ENCODE measurements at places on chromosomes 11 and 22.

GRCh38 chr11:123429913-123430720 is at the start of gene GRAMD1B:
GRAMD1B (plus strand) TSS chr11:123430269; CDS start chr11:123430793, 524 bp downstream.
- DNase-seq = no peak

GRCh38 chr22:47115921-47116320 is 353.5 kb downstream of the TBC1D22A start:
- no peak for DNase-seq

- DNase-seq = no peak
Measured at GRCh38 chr11:64633555-64634159, 42.6 kb downstream of the SLC22A12 start.

GRCh38 chr11:7905961-7906429 is 25.1 kb downstream of the OR10A6 start:
- DNase-seq = no peak

DNA sequence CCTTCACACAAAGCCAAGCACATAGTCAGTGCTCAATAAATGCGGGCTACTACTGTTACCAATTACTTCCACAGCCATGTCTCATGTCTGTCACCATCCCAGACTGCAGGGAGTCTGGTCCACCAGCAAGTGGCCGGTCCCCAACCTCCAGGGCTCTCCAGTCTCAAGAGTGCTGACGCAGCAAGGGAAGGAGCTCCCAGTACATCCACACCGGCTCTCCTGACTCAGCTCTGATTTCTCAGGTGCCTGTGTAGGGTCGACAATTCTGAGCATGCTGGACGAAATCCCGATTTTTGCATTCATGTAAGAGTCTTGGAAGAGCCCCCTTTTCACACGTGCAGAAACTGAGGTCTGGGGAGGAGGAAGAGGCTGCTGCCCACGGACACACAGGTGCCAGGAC is 10.3 kb upstream of the NEFH start:
- DNase-seq = no peak

- no peak for DNase-seq
Measured at GRCh38 chr11:110356762-110357671, 60.6 kb upstream of the RDX start.

DNA sequence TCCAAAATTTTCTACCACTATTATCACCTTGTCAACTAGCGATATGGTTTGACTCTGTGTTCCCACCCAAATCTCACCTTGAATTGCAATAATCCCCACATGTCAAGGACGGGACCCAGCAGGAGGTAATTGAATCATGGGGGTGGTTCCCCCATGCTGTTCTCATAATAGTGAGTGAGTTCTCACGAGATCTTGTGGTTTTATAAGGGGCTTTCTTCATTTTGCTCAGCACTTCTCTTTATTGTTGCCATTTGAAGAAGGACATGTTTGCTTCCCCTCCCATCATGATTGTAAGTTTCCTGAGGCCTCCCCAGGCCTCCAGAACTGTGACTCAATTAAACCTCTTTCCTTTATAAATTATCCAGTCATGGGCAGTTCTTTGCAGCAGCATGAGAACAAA is 73.5 kb upstream of the ZC3H12C start:
- no peak for DNase-seq

- no peak for DNase-seq
Measured at GRCh38 chr11:68480193-68480592, 19.6 kb downstream of the PPP6R3 start.

DNA sequence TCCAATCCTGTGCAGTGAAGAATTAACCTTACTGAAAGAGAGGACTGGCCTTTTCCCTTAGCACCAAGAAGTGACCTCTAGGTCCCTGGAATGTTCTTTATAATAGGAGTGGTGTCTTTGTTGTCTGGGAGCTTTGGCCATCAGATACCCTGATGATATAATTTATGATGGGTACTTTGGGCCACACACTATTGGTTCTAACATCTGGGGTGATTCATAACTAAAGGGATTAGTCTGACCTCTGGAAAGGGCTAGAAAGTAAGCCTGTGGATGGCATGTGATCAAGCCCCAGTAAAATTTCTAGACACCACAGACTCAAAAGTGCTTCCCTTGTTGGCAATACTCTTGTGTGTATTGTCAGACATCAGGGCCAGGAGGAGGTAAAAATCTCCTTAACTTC is 891.2 kb downstream of the KCNA4 start:
- DNase-seq = no peak

- DNase-seq = peak; percentile 34
Measured at GRCh38 chr11:60786811-60787567, 1.9 kb downstream of the MS4A10 start.

DNA sequence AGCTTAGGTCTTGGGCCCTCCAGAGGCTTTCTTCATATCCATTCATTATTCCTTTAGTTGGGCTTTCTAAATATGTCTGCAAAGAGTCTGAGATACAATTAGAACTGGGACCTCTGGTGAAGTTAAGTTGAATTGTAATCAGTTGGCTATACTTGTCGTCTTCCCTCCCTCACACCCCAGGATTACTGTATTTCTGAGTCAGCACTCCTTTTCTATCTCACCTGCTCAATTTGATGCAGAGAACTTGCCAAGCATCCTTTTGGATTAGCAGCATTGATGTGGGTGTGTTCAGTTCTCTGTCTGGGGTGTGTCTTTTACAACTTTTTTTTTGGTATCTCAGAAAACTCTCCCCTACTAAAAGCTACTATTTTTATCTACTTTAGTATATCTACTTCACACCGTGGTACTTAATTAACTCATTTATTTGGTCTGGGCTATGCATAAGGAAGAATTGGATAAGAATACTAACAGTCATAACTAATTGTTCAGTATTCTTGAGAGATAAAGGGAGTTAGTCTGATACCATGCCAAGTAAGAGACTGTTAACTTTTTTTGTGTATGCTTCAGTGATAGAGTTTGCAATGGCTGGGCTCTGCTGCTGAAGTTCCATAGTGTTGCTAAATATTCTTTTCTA is 15.1 kb downstream of the CTNND1 start:
- DNase-seq = peak; percentile 63

- DNase-seq = no peak
Measured at GRCh38 chr11:125398475-125398874, 97.6 kb downstream of the FEZ1 start.

DNA sequence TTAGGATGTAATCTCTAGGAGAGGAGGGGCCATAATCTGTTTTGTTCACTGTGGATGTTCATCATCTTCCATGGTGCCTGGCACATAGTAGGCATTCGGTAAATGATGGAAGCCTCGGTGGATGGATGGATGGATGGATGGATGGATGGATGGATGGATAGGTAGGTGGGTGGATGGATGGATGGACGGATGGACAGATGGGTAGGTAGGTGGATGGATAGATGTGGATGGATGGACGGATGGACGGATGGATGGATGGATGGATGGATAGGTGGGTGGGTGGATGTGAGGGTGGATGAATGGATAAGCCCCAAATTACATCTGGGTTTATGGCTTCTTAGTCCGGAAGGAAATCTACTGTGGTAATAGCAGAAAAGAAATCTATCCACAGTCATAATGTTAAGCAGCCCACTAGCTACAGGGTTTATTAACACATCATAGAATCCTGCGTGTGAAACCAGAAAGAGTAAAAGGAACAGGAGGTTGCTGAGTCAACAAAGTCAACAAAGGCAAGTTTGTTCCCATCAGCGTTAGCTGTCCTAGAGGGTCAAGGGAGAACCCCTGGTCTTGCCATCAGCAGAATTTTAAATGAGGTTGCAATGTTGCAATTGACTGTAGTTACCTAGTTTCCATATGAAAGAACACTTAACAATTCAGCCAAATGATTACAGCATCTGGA is 82.8 kb downstream of the C11orf91 start:
- DNase-seq = no peak

Data from putamen (tissue), 1 donor.